ENCODE measurements at places on chromosomes 16 and 17.

- no peak for DNase-seq
These were observed 22.0 kb downstream of the PRCD start for GRCh38 chr17:76561799-76562268.

GRCh38 chr17:6575596-6575988 lies 19.2 kb upstream of the PITPNM3 start:
- DNase-seq: no peak

DNA sequence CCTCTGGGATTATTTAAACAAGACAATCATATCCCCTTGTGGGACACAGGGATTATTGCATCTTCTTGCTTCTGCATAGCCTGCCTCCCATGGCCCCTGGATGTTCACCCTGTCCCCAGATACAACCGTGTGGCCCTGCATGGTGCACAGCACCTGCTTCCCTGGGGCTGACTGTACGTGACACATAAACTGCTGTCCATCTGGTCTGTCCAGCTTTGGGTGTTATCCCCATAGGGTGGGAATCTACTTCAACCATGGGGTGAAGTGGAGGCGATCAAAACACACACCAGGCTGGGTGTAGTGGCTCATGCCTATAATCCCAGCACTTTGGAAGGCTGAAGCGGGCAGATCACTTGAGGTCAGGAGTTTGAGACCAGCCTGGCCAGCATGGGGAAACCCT lies 138.8 kb downstream of the XYLT1 start:
- DNase-seq: no peak

DNA sequence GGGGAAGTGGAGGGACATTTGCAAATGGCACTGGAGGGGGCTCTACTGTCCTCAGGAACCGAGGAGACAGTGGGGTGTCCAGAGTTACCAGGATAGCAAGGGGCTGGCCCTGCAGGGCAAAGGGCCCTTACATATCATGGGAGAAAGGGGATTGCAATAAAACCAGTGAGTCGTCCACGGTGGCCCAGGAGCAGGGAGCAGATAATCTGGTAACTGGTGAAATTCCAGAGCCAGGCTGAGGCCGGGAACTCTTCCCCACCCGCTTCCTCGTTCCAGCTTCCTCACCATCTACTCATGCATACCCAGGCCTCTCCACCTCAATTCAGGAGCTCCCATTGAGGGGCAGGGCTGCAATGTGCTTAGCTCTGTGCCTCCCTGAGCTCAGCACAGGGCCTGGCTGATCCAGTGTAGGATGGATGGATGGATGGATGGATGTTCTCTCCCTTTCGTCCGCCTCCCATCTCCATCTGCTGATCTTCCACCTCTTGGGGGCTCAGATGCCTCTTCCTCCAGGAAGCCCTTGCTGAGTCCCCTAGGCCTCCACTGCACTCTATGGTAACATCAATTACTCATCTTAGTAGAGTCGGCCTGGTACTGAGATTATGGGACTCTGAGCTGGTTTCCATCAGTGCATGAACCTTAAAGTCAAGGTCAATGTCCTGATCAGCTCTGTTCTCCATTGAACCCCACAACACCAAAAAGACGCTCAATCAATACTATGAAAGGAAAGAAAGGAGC lies 41.2 kb upstream of the NDRG4 start:
- DNase-seq: no peak

- DNase-seq: no peak
These were observed 399.2 kb downstream of the CNTNAP4 start for GRCh38 chr16:76676356-76676755.

DNA sequence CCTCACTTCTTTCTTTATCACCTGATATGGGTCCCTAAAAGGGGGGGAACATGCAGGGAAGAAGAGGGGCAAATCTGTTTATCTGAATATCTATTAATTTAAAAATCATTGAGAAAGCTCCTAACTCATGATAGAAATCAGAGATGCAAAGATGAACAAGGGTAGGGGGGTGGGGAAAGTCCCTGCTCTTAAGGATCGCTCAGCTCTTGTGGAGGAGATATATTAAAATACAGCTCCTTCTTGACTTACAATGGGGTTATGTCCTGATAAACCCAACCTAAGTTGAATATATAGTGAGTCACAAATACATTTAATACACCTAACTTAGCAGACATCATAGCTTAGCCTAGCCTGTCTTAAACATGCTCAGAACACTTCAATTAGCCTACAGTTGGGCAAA lies 237.5 kb downstream of the MAF start:
- no peak for DNase-seq

DNA sequence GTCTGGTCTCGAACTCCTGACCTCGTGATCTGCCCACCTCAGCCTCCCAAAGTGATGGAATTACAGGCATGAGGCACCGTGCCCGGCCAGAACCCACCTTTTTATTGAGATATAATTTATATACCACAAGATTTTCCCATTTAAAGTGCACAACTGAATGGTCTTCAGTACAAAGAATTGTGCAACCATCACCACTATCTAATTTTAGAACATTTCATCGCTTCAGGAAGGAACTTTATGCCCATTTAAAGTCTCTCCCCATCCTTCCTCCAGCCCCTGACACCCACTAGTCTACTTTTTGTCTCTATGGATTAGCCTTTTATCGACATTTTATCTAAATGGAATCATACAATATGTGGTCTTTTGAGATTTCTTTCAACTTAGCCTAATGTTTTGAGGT lies 25.4 kb upstream of the HELZ start:
- DNase-seq: no peak

GRCh38 chr16:13206606-13207005 lies 305.2 kb downstream of the SHISA9 start:
- no peak for DNase-seq

DNA sequence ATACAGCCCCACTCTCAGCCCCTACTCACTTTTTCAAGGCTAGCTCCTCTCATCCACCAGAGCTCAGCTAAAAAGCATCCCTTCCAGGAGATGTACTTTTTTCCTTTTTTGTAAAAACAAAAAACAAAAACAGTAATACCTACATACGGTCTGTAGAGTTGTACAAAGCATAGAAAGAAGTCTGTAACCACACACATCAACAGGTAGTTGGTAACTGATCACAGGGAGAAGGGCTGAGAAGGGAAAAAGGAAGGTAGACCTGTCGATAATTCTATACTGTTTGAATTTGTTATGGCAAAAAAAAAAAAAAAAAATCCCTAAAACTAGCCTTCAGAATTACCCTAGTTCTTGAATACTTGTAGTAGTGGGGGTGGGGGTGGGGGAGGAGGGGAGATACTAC lies 874 bp downstream of the SLC25A19 start:
- DNase-seq: no peak

- no peak for DNase-seq
These were observed 157.3 kb downstream of the AATF start for GRCh38 chr17:37106049-37106448.

GRCh38 chr16:17379121-17379571 lies 91.6 kb downstream of the XYLT1 start:
- no peak for DNase-seq

- DNase-seq: peak; percentile 94
These were observed 8.2 kb downstream of the IGFBP4 start for GRCh38 chr17:40451420-40451819.

DNA sequence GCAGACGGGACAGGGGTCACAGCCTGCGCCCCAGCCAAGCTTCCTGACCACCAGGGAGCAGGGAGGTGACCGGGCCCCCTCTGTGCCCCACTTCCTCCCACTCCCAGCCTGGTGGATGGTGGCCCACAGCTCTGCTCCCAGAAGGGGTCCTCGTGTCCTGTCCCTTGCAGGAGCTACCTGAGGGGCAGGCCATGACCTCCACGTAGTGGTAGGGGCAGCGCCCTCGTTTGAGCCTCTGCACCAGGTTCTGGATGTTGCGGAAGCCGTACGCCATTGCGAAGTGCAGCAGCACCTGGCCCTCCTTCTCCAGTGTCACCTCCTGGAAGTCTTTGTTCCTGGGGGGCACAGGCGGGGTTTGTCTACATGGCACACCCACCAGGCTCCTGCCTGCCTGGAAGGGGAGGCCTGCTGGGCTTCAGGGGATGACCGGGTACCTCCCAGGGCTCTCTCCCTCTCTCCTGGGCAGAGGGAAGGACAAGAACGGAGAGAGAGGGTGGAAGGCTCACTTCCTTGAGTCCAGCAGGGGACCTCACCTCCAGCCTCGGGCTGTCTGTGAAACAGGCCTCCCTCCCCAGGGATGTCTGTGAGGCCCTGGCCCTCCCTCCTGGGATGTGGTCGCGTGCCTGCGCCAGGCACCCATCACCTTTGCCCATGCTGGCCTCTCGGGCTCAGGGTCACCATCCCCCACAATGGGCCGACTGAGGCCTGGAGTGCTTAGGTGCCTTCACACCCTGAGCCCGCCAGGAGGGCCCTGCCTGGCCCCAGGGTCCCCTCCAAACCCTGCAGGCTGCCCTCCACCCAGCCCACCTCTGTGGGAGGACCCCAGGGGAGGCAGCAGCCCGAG lies 4.0 kb downstream of the HAGHL start:
- DNase-seq: no peak

DNA sequence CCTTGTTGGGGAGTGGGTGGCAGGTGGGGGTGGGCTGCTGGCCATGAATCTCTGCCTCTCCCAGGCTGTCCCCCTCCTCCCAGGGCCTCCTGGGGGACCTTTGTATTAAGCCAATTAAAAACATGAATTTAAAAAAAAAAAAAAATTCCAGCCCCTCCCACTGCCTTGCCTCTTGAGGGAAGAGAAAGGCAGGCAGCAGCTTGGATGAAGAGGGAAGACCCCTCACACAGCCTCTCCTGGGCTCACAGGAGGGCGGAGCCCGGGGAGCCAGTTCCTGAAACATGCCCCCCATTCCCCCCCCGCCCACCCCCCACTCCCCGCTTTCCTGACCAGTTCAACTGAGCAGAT lies 1.8 kb upstream of the TCAP start:
- DNase-seq: no peak

- DNase-seq: no peak
These were observed 1.9 kb upstream of the MLX start for GRCh38 chr17:42564815-42565522.

DNA sequence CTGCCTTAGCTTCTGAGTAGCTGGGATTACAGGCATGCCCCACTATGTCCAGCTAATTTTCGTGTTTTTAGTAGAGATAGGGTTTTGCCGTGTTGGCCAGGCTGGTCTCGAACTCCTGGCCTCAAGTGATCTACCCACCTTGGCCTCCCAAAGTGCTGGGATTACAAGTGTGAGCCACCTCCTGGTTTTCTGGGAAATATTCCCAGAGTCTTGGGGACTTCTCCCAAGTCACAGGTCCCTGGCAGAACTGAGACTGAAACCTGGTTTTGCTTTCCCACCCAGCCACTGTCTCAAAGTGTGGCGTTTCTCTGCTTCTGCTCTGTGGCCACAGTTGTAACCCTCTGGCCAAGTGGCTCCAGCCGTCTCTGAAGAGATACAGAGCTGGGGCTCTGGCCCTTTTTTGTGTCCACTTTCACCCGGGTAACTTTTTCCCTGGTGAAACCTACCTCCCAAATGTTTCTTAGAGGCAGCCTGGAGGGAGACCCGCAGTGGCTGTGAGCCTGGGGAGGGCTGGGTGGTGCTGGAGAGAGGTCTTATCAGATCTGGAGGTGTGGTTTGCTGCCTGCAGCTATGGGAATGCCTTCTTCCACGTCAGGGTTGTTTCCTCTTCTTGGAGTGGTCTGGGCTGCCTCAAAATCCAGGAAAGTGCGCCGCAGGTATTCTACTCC lies 5.1 kb downstream of the KSR1 start:
- no peak for DNase-seq

GRCh38 chr17:31673076-31673475 lies 186.0 kb downstream of the COPRS start:
- DNase-seq: no peak

- DNase-seq: no peak
These were observed 20.9 kb downstream of the ANKFN1 start for GRCh38 chr17:56173958-56174835.

- DNase-seq: no peak
These were observed 5.9 kb downstream of the CLEC19A start for GRCh38 chr16:19291475-19291874.

DNA sequence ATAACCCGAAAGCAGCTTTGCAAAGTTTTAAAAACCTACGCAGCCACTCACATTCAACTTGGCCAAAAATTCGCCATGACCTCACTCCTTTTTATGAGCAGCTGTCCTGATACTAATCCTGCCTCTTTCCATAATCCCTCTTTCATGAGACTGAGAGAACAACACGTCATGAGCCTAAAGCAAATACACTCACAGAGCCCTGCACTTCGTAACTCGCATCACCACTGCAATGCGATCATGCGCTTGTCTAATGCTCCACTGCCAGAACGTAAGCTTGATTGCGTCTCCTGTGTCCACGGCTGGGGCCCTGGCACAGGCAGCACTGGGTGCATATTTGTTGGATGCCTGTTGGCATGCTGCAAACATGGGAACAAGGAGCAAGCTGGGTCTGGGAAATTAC lies 36.2 kb downstream of the CDRT4 start:
- DNase-seq: no peak

DNA sequence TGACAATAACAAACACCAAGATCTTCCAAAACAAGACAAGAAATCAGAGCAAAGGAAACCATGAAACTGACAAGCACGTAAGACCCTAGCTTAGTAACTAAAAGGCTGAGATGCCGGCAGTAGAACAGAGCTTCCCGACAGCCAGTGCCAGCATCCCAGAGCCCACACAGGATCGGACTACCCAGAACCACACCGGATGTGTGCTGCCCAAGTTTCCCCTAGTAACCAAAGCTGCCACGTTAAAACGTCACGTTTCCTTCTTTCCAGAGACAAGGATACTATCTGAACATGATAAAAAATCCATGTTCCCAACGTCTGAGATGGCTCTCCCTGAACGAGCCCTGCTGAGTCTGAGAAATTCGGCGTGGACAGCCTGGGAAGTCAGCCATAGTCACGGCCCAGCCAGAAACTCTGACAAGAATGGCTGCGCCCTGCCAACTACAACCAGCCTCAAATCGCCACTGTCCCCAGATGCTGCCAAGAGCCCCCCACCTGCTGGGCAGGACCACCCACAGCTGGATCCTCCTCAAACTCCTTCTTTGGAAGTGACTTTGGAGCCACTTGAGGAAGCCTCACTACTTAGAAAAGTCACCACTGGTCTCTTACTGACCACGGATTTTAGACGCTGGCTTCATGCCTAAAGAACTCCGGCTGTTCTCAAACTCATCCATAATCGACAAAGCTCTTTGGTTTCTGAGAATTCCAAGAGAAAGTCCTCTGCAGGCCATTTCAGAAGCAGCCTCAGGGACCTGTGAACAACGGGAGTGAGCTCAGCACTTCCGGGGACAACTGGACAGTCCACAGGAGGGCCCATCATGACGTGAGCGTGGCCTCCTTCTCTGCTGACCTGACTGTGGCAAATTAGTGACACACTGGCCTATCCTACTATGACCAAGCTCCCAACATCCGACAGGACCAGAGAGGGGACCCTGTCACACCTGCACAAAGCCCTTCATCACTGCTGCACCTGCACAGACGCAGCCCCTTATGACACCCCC lies 16.7 kb downstream of the CCDC57 start:
- no peak for DNase-seq

GRCh38 chr17:64579917-64580316 lies 73.1 kb downstream of the CEP95 start:
- DNase-seq: no peak

DNA sequence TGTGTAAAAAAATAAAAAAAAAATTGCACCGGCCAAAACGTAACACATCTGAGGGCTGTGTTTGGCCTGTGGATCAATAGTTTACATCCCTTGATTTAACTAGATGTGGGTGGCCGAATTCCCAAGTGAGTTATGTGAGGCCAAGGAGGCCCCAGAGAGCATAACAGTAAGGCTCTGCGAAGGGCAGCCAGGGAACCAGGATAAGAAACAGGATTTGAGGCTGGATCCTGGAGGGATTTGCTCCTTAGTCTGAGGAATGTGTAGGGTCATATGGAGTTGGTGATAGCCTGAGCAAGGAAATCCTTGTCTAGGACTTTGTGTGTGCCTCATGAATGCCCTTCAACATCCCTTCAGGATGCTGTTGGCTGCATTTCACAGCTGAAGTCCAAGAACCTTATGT lies 2.0 kb downstream of the PHKG2 start:
- no peak for DNase-seq
